Peyer's patch (tissue), 4 donors: ENCODE measurements at places on chromosomes 2 and 18. TPM values are rescaled to one million over a fixed set of nuclear protein-coding genes. Genes with fewer than 3 reads are reported as not detected.

Gene TTR
- not detected for total RNA-seq

Gene COL5A2
- 10.2 TPM for total RNA-seq

Gene CHRND
- not detected for total RNA-seq

Gene GAREM1
- 29.3 TPM for total RNA-seq

Gene RFTN2
- total RNA-seq, result 1.3 TPM

Gene OTX1
- total RNA-seq, result not detected

Gene RHOB
- 488 TPM for total RNA-seq

Gene SLC9A4
- total RNA-seq, result not detected

Gene CROCC2
- total RNA-seq, result not detected

Gene SP5
- total RNA-seq, result not detected

Gene SLC5A7
- total RNA-seq, result 0.13 TPM

Gene GAL3ST2
- 3.3 TPM for total RNA-seq

Gene CIB4
- not detected for total RNA-seq

Gene HOXD12
- not detected for total RNA-seq

Gene SPDYA
- not detected for total RNA-seq

Gene SLC4A1AP
- total RNA-seq, result 18.6 TPM

Gene SP3
- total RNA-seq, result 85.8 TPM

Gene ZNF892
- 5.4 TPM for total RNA-seq

Gene TRIB2
- total RNA-seq, result 58.6 TPM

Gene ASB18
- not detected for total RNA-seq

Gene TXNDC9
- total RNA-seq, result 40.8 TPM

Gene RGPD3
- not detected for total RNA-seq
